ENCODE measurements at places on chromosomes 2 and 18.

GRCh38 chr2:74991977-74992376, 33.5 kb downstream of the POLE4 start:
- DNase-seq: no peak

GRCh38 chr2:26086155-26086637, 52.3 kb downstream of the RAB10 start:
- no peak for DNase-seq

- peak; percentile 7 for DNase-seq
Measured at GRCh38 chr2:230762317-230762896, 49.8 kb downstream of the CAB39 start.

GRCh38 chr2:109089602-109090300, 39.3 kb upstream of the SH3RF3 start:
- DNase-seq: no peak

DNA sequence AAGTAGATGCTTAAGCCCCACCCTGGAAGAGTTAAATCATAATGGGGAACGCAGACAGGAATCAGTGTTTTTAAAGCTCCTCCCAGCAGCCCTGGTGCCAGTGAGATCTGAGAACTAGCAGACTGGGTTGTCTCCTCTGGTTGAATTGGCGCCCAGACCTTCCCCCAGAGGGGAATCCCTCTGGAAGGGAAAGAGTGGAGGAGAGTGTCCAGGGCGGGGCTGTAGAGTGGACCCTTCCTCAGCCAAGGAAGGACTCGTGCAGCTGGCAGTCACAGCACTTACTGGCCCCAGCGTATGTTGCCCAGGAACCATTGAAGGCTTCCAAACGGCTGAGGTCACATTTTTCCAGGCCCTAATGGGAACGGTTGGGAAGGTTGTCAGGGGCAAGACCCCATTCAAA, 62.5 kb downstream of the TGOLN2 start:
- DNase-seq: no peak

DNA sequence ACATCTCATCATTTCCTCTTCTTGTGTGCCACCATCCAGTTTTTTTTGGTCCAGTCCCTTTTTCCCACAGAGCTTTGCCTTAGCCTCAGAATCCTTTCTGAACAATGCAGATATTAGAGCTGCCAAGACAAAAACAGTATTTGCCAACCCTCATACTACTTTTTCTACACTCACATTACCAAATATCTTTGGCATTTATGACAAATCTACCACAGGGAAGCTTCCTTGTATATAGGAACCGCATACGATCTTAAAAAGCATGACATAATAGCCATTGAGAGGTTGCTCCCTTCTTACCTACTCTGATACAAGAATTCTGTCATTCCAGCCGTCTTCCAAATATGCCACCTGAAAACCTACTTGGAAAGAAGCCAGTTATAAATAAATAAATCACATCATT, 9.4 kb downstream of the ZNF24 start:
- DNase-seq: no peak

DNA sequence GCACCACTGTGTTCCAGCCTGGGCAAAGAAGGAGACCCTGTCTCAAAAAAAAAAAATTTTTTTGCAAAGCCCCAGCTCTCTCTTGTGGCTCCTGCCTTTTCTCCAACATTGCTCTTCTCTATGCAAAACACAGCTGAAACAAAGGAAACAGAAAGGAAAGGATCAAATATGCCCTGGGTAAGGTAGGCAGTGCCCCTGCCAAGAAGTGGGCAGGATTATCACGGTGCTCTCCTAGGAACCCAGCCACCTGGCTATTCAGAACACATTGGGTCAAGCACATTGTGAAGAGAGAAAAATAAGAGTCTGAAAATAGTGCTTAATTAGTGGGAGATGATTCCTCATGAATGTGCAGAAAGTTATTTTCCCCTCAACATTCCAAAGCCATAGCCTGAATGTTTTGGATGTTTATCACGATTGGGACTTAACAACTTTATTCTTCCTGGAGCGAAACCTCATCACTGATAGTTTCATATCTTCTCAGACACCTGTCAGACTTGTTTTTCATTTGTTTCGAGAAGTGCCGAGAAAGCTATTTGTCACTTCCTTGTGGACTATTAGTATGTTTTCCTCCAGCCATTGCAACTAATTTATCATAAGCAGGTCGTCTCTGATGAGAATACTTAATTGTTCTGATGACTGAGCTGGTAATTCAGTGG, 42.7 kb upstream of the RPL31 start:
- DNase-seq: no peak

GRCh38 chr18:53472546-53472945, 751.9 kb downstream of the MBD2 start:
- DNase-seq: no peak

GRCh38 chr18:35337286-35337685, 6.9 kb downstream of the ZNF24 start:
- no peak for DNase-seq

DNA sequence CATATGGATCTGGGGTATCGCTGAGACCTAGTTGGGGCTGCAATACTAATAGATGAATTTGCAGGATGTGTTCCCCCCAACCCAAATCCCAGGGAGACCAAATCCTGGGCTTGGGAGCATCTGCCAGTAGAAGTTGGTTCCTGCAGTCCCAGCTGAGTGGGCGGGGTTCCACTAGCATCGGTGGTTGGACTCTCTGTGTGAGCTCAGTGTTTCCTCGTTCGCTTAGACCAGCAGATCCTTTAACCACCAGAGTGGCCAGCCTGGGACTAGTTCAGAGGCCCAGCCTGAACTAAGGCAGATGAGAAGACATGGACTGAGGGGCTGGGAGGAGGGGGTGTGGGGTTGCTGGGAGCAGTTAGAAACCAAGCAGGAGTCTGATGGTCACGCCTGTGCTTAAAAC, 40.7 kb downstream of the PCARE start:
- no peak for DNase-seq

GRCh38 chr2:207334301-207334623, 168.5 kb upstream of the KLF7 start:
- DNase-seq: no peak

DNA sequence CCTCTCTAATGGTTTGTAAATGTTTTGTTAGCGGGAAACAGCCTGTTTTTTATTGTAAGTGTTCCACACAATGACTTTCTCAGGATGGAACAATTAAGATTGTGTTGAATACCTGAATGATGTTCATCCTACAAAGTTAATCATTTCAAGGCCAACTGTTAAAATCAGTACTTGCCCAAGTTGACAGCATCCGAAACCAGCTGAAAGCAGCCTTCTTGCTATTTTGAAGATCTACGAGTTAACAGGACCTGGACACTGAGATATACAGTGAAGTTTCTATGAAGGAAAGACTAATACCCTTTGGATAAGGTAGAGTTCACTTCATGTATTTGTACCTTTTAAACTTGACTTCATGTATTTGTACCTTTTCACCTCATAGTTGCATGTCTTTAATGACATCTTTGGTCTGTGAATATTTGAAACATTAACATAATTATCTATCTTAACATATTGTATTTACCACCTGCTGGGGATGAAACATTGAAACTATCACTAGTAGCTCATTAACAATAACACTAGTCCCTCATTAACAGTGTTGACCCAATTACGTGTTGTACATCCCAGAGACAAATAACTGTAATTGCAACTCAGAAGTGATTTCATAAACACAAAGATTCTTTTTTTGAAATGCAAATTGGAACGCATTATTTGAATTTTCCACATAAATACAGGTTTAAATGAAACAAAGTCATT, 556.0 kb upstream of the MEX3C start:
- no peak for DNase-seq

- no peak for DNase-seq
Measured at GRCh38 chr18:37452682-37453385, 112.8 kb downstream of the CELF4 start.

DNA sequence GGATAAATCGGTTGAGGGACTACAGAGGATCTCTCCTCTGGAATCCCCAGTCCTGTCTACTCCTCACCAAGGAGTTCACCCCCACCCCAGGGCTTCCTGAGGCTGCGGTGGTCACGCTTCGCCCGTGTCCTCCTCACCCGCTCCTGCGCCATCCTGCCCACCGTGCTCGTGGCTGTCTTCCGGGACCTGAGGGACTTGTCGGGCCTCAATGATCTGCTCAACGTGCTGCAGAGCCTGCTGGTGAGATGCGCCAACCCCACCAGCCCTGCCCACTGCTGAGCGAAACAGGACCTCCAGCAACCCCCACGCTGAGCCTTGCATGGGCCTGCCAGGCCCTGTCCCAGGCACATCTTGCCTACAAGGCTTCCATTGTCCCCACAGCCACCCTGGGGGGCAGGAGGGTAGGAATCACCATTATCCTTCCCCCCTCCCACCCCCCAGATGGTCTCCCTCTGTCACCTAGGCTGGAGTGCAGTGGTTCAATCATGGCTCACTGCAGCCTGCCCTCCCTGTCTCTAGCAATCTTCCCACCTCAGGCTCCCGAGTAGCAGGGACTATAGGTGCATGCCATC, 6.7 kb upstream of the CTDSP1 start:
- DNase-seq: no peak

GRCh38 chr2:47073641-47074040, 81.5 kb downstream of the STPG4 start:
- DNase-seq: no peak

- DNase-seq: no peak
Measured at GRCh38 chr2:9364791-9365497, 58.4 kb downstream of the ITGB1BP1 start.

DNA sequence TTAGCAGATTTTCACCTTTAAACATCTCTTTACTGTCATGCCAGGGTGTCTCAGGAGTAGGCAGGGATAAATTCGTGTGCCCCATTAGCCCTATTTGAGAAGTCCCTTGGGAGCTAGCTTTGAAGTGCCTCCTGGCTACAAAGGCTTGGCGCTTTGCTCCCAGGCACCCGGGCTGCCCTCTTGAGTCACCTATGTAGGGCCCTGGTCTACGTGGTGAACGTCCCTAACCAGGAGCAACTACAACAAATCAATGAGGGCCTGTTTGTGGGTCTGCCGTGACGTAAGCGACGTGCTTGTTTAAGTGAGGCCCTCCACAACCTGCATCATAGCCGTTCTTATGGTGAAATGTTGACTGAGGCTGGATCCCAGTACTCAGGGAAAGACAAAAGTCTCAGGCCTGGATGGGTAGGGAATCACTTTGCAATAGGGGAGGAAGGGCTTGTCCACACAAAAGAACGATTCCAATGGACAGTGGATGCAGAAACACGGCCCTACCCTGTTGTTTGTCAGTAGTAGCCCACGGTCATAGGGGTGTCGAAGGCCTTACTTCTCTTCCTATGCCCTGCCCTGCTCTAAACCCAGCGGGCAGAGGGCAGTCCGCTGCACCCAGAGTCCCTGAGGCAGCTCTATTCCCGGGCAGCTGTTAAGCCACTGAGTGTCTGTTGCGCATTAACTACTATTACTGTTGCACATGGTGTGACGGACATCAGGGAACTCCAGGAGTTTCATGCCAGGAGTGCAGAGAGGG, 93.9 kb downstream of the INHBB start:
- no peak for DNase-seq

- no peak for DNase-seq
Measured at GRCh38 chr2:20623741-20624155, 27.1 kb downstream of the HS1BP3 start.

- no peak for DNase-seq
Measured at GRCh38 chr2:140057928-140058327, 1277.7 kb upstream of the NXPH2 start.

GRCh38 chr2:48199070-48199469, 292.8 kb upstream of the FBXO11 start:
- no peak for DNase-seq

DNA sequence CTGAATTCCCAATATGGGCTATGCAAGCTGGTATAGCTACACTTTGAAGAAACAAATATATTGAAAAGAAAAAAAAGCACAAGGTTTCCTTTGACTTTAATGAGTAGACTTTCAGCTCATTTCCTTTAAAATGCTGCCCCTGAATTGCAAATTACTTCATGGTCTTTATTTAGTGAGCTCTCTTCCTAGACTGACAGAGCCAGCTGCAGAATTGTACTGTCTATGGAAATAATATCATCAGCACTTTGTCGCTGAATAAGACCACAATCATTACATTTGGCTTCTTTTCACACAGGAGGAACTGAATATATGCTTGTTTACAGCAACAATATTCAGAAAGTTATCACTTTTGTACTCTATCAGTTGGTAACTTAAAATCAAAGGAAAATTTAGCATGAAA, 41.7 kb downstream of the ARL5A start:
- no peak for DNase-seq

DNA sequence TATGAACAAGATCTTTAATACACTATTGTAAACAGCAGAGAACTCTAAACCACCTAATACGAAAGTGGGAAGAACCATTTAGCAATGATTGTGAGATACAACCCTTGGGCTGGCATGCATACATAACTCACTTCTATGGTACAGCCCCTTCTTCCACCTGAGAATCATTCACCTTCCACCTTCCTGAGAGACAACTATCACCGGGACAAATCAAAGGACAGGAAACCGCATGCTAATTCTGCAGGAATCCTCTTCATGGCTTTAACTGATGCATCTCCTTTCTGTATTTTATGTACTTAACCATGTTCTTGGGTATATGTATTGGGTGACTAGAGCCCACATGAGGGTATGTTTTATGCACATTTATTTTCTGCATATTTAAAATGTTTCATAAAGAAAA, 123.2 kb downstream of the TRABD2A start:
- no peak for DNase-seq

- no peak for DNase-seq
Measured at GRCh38 chr2:232833830-232834229, 36.2 kb upstream of the SNORC start.
